ENCODE measurements at places on chromosomes 6 and 20.
A peak's percentile ranks its signal among the peaks of the same experiment; 100 is the strongest.

DNA sequence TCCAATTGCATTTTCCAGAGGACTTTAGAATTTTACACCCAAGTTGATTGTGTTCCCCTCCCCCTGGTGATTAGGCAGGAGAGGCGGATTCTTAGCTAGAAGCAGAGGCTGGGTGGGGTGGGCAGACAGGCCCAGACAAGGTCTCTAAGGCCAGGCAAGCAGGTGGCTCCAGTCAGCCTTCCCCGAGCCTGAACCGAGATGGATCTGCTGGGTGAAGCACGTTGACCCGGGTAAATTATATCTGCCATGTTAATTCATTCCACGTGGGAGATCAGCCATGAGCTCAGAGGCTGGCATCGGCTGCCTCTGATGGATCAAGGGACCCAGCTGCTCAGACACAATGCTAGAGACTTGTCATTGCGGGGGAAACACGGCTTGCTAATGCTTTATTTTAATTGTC is 159.5 kb upstream of the MAFB start:
- DNase-seq = no peak

- no peak for DNase-seq
Measured at GRCh38 chr20:34180460-34181120, 60.6 kb upstream of the ASIP start.

DNA sequence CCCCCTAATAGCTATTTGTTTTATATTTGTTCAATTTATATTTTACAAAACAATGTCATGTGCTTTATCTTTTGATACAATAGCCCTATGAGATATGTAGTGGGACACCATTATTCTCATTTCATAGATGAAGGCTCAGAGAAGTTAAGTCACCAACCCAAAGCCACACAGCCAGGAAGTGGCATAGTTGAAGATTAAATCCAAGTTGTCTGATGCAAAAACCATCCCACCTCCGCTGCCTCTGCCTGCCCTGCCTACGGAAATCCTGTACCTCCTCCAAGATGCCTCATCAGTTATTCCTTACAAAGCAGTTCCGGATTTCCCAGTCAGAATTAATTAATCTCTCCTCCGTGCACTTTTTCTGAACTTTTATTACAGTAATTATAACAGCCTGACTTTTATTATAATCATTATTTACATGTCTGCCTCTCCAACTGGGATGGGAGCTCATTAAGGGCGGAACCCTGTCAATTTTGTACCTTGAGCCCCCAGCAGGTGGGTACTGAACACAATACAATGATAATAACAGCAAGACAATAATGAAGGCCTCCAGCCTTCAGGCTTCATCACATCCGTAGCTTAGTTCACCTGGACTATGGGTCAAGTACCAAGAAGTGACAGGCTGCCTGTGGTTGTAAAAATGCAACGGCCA is 54.7 kb downstream of the LRFN2 start:
- DNase-seq = no peak

GRCh38 chr6:157024745-157025144 is 247.6 kb downstream of the ARID1B start:
- no peak for DNase-seq

GRCh38 chr6:16209539-16209938 is 28.8 kb upstream of the GMPR start:
- no peak for DNase-seq

- no peak for DNase-seq
Measured at GRCh38 chr6:129369737-129370136, 340.2 kb downstream of the ARHGAP18 start.

DNA sequence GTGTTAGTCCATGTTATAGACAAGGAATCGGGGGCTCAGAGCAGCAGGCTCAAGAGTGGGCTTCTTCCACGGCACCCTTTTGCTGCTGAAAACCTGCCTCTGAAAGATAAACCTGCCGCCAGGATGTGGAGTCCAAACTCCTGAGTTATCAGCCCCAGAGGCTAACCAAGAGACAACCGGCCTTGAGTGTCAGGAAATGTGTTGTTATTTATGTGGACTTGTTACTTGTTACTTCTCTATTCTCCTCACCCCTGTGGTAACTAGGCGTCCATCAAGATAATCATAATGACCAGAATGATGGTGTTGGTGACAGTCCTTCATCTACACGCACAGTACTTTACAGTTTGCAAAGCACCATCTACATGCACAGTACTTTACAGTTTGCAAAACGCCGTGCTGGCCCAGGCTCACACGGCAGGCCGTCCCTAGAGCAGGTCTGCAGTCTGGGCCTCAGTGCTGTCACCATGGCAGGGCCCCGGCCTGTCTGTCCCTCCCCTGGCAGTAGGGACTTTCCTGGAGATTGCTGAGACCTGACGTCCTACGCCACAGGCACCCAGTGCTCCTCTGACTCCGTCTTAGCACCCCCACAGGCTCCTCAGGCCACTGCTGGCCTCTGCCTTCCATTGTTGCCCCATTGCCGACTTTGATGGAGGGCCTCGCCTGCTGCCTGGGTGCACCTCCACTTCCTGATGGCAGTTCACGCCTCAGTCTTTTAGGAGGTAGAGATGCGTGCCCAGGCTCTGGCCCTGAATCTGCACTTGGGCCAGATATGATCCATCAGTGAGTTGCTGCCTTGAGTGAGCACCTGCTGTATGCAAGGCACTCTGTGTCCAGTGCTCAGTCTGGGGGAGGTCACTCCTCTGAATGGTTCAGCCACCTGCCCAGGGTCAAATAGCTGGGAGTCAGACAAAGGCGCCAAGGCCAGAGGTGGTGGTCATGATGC is 9.1 kb upstream of the BPIFB4 start:
- no peak for DNase-seq

GRCh38 chr6:160131636-160132296 is 10.2 kb downstream of the SLC22A1 start:
- no peak for DNase-seq

- no peak for DNase-seq
Measured at GRCh38 chr20:57106030-57106682, 160.3 kb downstream of the BMP7 start.

GRCh38 chr6:21522143-21522747 is 71.3 kb upstream of the SOX4 start:
- DNase-seq = no peak

- DNase-seq = no peak
Measured at GRCh38 chr6:142378138-142378875, 76.5 kb downstream of the ADGRG6 start.

- DNase-seq = no peak
Measured at GRCh38 chr20:32972181-32973076, 31.8 kb downstream of the SUN5 start.

DNA sequence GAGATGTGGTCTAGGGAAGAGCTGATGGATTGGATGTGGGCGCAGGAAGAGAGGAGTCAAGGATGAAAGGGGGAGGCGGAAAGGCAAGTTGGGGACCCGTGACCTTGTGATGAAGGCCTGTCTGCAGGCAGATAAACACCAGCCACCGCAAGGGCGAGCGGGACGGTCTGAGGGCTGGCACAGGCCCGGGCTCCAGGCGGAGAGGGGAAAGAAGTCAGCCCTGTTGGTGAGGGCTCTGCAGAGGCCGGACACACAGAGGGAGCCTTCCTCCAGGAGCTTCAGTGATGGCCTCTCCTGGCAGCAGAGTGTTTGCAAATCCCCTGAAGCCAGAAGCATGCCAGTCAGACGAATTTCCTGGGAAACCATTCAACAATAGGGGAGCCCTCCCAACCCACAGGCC is 112.2 kb downstream of the ZDHHC14 start:
- no peak for DNase-seq

DNA sequence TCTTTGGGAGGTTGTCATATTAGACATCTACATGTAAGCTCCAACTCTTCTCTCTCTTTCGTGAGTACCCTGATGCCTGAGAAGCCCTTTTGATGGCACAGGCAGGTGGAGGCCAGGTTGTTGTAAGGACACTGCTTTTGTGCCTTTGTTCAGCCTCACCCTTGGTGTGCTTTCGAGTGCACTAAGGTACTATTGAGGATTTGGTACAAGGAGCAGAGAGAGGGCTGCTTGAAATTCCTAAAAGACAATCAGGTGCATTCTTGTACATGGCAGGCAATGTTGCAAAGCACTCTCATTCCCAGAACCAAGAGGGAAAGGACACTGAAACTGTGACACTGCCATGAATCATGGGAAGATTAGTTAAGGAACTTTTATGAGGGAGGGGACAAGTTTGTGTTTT is 19.1 kb downstream of the BMP2 start:
- DNase-seq = no peak

DNA sequence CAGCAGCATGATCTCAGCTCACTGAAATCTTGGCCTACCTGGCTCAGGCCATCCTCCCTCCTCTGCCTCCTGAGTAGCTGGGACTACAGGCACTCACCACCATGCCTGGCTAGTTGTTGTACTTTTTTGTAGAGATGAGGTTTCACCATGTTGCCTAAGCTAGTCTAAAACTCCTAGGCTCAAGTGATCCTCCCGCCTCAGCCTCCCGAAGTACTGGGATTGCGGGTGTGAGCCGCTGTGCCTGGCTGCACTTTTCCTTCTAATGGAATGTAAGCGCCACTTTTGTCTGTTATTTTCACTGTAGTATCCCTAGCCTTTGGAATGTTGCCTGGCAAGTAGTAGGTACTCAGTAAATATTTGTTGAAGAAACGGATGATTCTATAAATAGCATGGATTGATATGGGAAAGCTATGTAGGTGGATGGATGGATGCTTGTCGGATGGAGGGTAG is 10.4 kb upstream of the TRIB3 start:
- no peak for DNase-seq

- no peak for DNase-seq
Measured at GRCh38 chr20:55053389-55053788, 578.0 kb downstream of the DOK5 start.

DNA sequence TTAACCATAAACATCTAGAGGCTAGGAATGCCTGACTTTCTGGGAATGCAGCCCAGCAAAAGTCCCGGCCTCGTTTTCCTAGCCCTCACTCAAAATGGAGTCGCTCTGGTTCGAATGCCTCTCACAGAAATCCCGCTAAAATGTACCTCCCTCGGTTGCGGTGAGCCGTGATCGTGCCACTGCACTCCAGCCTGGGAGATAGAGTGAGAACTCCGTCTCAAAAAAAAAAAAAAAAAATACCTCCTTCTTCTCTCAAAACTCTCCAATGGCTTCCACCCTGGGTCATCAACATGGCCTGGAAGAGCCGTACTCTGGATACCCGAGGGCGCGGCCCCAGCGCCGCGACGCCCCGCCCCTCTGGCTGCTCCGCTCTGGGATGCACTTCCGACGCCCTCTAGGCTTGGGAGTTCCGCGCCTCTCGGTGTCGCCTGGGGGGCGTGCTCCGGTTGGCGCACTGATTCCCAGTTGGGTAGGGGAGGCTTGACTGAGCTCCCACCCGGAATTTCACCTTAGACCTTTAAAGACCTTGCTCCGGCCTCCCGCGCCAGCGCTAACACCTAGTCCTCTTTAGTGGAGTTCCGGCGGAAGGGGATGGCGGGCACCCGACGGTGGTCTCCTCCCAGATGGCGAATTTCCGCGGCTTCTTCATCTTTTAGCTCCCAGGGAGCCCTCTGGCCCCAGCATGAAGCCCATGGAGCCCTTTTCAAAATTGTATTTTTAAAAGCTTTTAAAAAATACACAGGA is 12.3 kb downstream of the HMGN4 start:
- peak; percentile 18 for DNase-seq

DNA sequence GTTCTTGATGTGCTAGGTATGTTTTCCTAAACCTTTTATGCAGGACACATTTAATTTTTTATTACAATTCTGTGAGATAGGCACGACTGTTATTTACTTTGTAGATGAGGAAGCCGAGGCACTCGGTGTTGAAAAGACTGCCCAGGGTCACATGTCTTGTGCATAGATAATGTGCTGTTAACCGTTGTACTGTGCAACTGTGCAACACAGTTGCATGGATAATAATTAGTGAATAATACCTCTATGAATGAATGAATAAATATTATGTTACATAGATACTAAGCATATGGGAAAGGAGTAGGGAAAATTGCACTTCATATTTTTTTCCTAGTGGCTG is 60.3 kb upstream of the DEK start:
- DNase-seq = no peak

GRCh38 chr20:44120676-44121425 is 66.1 kb downstream of the JPH2 start:
- no peak for DNase-seq

- no peak for DNase-seq
Measured at GRCh38 chr6:158853880-158854213, 34.7 kb upstream of the EZR start.

- no peak for DNase-seq
Measured at GRCh38 chr6:165728216-165728615, 65.2 kb upstream of the PDE10A start.

GRCh38 chr6:81999826-82000225 is 247.3 kb upstream of the TENT5A start:
- no peak for DNase-seq

GRCh38 chr6:2144210-2144609 is 101.2 kb downstream of the GMDS start:
- DNase-seq = no peak

DNA sequence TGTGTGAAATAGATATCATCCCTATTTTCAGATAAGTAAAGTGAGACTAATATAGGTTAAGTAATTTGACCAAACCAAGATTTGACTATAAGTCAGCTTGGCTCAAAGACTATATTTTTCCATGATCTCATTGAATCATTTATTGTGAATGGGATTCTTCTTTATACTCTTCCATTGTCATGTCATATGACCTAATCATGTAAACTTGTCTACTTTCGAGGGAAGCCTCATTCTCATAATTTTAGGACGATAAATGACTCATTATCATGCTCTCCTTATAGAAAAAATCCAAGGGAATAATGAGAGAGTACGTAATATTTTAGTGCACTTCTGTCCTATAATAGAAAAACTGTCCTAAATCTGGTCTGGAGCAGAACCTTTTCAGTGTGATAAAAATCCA is 40.9 kb upstream of the CCN6 start:
- no peak for DNase-seq

DNA sequence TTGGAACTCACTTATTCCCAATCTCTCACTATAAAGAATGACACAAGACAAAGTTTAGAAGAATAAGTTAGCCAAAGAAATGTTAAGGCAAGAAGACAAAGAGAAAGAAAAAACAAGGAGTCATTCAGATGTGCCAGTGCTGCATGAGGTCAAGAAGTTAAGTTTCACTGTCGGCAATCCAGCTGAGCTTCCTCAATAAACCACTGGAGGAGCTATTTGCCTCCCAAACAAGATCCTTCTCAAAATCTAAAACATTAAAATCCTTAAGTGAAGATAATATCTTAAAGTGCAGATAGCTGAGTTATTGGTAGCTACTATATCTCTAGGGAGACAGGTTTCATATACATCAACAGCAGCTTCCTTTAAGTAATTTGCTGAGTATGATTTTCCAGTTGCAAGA is 512.3 kb downstream of the HDGFL1 start:
- no peak for DNase-seq

All from activated naive CD4-positive, alpha-beta T cell (primary cell).